Frontal cortex (tissue), 4 donors: ENCODE measurements at places on chromosomes 7 and 10. TPM values are rescaled to one million over a fixed set of nuclear protein-coding genes. Genes with fewer than 3 reads are reported as not detected.
A peak's percentile ranks its signal among the peaks of the same experiment; 100 is the strongest.

GRCh38 chr10:59891936-59892335 is 14.4 kb downstream of the CCDC6 start:
- DNase-seq: no peak

- no peak for DNase-seq
Observed at GRCh38 chr7:17101207-17101696, 197.2 kb upstream of the AHR start.

Gene SUN3
- not detected for total RNA-seq

- no peak for DNase-seq
Observed at GRCh38 chr7:27250557-27251070, 8.0 kb downstream of the EVX1 start.

DNA sequence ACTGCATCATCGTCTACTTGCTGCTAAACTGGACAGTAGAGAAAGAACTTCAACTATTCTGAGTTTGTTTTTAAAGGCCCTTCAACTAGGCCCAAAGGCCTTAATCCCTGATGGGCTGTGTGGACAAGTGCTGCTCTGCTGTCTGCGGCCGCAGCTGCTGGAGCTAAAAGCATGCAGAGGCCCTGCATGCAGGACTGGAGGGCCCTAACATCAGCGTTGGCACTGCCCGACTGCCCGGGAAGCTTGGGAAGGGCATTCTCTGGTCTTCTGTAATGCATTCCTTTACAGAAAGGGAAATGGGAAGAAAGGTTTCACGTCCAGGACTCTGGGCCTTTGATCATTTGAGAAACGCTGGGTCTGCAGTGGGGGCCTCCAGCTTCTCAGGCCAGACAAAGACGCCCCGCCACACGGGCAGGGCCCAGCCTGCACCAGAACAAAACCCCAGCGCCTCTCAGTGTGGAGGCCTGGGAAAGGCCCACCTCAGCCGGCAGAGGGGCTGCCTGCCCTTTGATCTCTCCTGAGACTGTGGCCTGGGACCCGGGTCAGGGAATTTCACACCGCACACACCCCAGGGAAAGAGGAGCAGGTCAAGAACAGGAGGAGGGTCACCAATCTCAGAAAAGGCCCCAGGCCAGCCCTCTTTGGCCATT is 229.3 kb downstream of the DNAJB6 start:
- no peak for DNase-seq

Gene CNNM1
- 2.4 TPM for total RNA-seq

GRCh38 chr7:155401231-155401630 is 56.7 kb upstream of the EN2 start:
- peak; percentile 14 for DNase-seq

Gene FOXP2
- 20.0 TPM for total RNA-seq

GRCh38 chr7:2251841-2252771 is 10.1 kb downstream of the NUDT1 start:
- DNase-seq: no peak

- DNase-seq: no peak
Observed at GRCh38 chr7:10245406-10245805, 728.3 kb upstream of the PHF14 start.

DNA sequence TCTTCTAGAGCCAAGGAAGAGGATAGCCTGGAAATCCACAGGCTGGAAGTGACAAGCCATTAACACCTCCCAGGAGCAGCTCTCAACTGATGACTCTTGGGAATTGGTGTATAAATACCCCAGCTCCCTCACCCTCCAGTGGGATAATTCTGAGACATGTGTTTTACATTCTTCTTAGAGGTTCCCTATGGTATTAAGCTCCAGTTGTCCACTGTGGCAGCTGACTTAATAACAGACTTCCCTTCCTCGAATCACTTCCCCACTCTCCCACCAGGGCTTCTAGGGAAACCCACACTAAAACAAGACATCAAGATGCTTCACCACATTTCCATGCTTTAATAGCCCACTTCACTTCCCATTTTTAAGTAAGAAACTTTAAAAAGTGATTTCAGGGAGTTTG is 47.2 kb downstream of the FAM107B start:
- no peak for DNase-seq

Gene LMOD2
- total RNA-seq: not detected

DNA sequence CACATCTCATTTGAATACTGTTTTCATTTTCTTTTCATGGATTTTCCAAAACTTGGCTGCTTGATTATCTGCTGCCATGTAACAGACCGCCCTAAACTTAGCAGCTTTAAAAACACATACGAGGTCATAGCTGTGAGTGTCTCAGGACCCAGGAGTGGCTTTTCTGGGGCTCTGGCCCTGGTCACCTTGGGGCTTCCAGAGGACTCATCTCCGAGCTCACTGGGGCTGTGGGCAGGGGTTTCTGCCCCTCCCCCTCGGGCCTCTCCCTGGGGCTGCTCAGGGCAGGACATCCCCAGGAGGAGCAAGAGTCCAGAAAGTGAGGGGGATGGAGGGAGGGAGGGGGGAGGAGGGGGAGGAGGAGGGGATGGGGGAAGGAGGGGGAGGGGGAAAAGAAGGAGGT is 77.0 kb downstream of the NKX6-2 start:
- DNase-seq: no peak

Gene NPY
- 41.2 TPM for total RNA-seq

DNA sequence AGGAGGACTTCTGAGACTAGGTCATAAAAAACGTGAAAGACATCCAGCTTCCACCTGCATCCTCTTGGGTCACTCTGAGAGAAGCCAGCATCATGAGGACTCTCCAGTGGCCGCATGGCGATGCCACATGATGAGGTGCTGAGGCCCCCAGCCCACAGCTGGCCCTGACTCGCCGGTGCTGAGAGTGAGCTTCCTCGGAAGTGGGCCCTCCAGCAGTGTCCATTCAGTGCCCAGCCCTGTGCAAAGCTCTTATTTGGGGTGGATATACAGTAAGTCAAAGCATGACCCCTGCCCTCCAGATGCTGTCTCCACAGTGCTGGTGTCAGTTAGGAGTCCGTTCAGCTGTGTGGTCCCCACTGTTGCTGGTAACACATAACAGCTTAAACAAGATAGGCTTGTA is 93.6 kb upstream of the CHST15 start:
- DNase-seq: no peak

Gene GPR158
- total RNA-seq: 9.0 TPM

Gene WAPL
- total RNA-seq: 76.2 TPM

Gene UNC5B
- total RNA-seq: 2.9 TPM

DNA sequence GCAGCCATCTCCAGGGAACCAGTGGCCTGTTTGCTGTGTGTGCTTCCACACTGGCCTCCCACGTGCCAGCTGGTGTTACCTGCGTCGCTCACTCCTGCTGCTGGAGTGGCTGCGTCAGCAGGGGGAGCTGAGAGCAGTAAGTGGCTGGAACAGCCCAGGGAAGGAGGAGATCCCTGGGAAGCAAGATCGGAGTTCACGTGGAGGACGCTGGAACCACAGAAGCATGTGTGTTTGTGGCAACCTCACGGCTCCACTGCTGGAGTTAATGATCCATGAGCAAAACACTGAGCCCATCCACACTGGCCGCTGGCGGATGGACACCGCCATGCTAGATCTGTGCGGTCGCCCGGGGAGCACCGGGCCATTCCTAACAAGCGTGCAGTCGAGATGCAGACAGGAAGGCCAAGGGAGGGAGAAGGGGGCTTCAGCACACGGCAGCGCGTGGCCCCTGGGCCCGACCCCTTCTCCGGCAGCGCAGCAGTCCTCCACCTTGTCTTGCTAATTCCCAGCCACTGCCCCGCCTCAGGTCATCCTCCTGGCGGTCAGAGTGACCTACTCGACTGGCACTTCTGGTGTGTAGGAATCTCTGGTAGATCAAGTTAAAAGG is 68.5 kb upstream of the EEPD1 start:
- DNase-seq: no peak

Gene OPN4
- total RNA-seq: not detected

- DNase-seq: no peak
Observed at GRCh38 chr10:4283846-4284610, 499.0 kb upstream of the KLF6 start.

DNA sequence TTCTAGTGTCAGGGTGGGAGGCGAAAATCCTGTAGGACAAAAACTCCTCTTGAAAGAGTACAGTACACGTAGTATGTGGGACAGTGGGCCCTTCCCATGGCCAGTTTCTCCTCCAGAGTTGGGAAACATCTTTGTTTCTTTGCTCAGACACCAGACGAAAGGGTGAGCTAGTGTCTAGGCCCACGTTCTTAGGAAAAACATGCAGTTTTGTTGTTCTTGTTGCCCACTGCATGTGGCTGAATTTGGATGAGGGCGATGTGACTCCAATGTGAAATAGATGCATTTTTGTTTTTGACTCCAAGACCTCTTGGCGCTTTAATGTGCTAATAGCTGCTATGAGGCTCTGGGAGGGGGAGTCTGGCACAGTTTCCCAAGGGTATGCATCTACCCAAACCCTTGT is 100.8 kb downstream of the ATXN7L1 start:
- DNase-seq: no peak

Gene VWDE
- 1.2 TPM for total RNA-seq

- no peak for DNase-seq
Observed at GRCh38 chr10:76581506-76582256, 1055.9 kb downstream of the KCNMA1 start.

Gene UNCX
- not detected for total RNA-seq

GRCh38 chr7:94324380-94325121 is 70.1 kb upstream of the COL1A2 start:
- DNase-seq: no peak

Gene ENKUR
- 4.5 TPM for total RNA-seq

GRCh38 chr10:78904196-78904595 is 164.6 kb upstream of the ZMIZ1 start:
- no peak for DNase-seq

DNA sequence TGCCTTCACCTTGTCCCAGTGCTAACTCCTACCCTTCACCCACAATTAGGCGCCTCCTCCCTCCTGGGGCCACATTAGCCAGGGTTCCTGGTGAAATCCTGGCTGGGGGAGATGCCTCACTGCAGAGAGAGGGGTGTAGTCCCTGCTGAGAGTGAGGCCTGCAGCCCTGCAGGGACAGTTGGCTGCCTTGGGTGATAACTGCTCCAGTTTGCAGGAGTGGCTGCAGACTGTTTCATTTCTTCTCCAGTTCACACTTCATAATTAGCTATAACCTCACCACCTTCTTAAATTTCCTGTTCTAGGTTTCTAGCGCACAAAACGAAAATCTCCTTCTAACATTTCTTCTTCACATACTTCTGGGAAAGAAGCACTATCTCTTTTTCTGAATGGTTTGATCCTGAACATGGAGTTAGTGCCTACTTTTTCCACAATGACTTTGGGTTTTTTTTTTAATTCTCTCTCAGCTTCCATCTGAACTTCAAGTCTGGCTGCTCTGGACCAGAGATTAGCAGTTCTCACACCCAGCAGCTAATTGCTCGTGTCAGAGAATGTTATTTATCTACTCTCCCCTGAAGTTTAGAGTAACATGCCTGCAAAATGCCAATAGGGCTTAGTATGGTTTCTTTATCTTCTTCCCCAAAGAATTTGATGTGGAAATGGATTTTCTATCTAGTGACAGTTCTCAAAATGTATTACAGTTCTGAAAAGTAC is 15.5 kb upstream of the JAZF1 start:
- DNase-seq: no peak

DNA sequence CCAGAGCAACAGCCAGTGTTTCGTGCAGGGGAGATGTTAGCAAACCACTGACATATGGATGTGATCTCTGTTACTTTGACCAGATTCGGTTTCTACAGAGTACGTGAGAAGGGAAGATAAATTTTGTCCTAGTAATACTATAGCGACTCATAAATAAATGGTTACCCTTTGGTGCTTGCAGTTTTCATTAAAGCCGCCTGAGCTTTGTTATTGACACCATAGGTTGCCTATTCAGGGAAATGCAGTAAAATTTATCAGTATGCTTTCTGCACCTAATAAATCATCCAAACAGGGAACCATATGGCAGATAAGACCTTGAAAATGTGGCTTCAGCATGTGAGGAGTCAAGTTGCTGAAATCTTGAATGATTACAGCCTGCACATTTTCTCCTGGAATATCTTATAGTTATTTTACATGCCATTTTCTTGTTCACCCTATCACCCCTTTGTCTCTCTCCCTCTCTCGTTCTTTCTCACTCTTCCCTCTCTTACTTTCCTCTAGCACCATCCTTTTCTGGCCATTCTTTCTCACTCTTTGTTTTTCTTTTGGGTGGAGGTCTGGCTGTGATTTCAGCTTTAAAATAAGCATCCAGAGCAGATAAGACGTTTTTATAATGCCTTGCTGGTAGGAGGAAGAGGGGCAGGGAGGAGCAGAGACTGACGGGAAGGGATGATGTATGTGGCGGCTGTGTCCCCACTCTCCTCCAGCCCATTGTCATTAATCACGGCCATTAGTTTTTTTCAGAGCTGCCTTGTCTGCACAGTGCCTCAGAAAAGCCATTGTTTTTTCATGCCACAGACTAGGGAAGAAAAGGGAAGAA is 182.5 kb downstream of the LRMDA start:
- DNase-seq: no peak

- DNase-seq: no peak
Observed at GRCh38 chr7:150855476-150856302, 3.4 kb downstream of the AOC1 start.

DNA sequence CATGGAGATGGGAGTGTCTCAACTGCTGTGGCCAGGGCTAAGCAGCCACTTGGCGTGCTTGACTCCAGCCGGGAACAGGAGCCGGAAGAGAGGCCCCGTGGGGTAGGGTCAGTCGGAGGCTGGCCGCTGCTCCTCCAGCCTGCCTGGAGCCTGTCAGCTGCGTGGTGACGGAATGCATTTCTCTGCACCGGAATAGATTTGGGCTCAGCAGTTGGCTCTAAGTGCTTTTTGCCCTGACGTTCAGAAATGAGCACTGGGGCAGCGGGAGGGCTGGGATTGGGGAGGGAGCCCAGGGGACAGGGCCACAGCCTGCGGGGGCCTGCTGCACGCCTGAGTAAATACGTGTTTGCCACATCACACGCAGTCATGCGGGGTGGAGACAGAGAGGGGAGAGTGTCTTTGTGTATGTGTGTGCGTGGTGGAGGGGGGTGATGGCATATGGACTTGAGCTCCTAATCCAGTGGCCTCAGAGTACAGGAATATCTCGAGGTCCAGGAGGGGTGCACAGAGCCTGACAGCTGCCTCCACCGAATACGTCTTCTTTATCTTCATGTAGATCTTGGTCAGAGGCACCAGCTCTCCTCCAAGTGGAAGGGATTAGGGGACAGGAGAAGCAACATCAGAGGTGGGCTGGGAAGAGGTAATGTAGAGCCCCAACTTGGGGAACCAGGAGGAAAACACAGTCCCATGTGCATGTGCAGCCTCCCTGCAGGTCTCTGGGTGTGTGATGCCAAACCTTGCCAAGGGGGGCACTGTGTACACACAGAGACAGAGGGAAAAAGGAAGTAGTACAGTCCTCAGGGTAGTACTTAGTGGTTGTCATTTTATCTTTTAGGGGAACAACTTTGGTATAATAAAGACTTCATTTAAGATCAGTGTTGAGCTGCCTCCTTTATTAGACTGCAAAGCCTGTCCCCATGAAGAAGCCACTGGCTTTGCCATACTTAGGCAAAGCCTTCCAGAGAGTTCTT is 151.4 kb downstream of the CDH23 start:
- no peak for DNase-seq

GRCh38 chr7:131948434-131949053 is 392.1 kb upstream of the PODXL start:
- DNase-seq: no peak

- DNase-seq: no peak
Observed at GRCh38 chr7:4000139-4000538, 682.0 kb upstream of the FOXK1 start.

- DNase-seq: peak; percentile 10
Observed at GRCh38 chr7:21767300-21767900, 178.3 kb downstream of the CDCA7L start.

Gene SMO
- 8.6 TPM for total RNA-seq

GRCh38 chr7:7857143-7857583 is 111.4 kb upstream of the GLCCI1 start:
- DNase-seq: no peak
